ENCODE measurements at places on chromosomes 7 and 10. TPM values are rescaled to one million over a fixed set of nuclear protein-coding genes. Genes with fewer than 3 reads are reported as not detected.
A peak's percentile ranks its signal among the peaks of the same experiment; 100 is the strongest.

Gene SHH
- total RNA-seq: 7.9 TPM

Gene TYW1B
- 0.89 TPM for total RNA-seq

- DNase-seq: peak; percentile 30
Observed at GRCh38 chr7:33423646-33424020, 294.3 kb downstream of the BBS9 start.

GRCh38 chr10:3154666-3155065, 17.9 kb downstream of the PITRM1 start:
- DNase-seq: no peak

- DNase-seq: no peak
Observed at GRCh38 chr7:127802845-127803244, 150.9 kb downstream of the SND1 start.

All from NCI-H460 (cell line).